Islet precursor cell (in vitro differentiated cells): ENCODE measurements at places on chromosomes 1 and 21.

GRCh38 chr1:160489513-160490261 lies 33.4 kb downstream of the SLAMF6 start:
- DNase-seq = no peak

- DNase-seq = no peak
Observed at GRCh38 chr1:3014443-3015268, 6.6 kb upstream of the ACTRT2 start.

DNA sequence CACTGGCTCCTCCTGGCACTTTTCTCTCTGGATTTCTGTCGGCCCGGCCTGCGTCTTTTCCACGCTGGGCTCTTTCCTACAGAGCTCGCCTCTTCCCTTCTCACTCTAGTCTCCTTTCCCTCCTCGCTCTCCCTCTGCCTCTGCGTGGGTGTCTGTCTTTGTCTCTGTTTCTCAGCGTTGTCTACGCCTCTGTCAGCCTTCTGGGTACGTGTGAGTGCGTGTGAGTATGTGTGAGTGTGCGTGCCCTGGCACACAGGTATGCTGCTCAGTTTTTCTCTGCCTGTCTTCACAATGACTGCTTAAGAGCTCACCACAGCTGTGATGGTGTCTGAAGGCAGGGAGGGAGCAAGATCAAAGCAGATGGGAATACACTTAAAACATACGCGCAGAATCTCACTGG lies 77.7 kb downstream of the KIRREL1 start:
- no peak for DNase-seq

DNA sequence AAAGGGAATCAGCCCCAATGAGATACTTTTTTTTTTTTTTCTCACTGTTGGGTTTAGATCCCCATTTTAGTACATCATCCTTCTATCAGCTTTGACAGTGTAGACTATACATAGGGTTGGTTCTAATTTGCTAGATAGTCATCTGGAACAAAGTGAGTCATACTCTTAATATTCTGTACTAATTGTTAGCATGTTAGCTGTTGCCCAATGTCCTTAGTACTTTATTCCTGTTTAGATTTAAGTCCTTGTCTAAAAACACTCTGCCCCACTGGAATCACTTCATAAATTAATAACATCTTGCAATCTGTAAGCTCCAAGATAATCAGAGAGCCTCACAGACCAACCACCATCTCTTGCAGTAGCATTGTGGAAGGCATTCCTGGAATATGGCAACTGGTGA lies 209.8 kb upstream of the KIAA0040 start:
- no peak for DNase-seq

DNA sequence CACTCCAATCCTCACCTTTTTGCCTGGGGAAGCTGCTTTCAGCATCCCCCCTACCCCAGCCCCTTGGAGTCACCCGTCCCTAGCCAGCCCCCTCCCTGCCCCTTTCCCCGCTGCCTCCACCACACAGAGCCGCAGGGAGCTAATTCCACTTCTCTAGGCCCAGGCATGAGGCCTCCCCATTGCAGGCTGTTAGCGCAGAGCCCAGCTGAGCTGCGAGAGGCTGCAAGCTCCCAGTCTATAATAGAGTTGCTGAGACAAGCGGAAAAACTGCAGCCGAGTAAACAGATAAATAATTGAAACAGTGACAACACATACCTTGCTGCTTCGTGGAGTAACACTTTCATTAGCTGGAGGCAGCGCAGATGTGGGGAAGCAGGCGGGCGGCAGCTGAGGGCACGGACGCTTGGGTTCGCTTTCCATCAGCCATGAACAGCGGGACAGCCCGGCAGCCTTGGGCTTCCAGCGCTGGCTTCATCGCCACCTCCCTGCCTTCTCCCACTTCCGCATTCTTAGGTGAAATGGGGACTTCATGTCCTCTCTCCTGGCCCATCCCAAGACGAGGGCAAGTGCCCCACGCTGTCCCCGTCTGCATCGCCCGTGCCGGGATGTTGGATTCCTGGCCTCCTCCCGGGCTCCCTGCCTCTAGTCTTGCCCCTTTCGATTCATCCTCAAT lies 183.3 kb downstream of the IGSF21 start:
- no peak for DNase-seq

DNA sequence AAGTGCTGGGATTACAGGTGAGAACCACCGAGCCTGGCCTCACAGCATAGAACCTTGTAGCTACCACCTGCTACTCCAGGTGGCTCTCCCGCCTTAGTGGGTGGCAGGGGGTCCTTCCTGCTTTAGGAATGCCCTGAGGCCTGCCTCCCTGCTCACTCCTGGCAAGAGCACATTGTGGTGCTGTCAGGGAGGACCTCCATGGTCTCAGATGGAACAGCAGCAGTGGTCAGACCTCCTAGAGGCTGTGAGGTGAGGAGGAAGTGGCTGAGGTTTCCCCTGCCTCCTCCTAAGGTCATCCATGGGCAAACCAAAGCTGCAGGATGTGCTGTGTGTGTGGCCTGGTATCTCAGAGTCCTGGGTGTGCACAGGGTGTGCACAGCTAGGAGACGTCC lies 6.7 kb downstream of the SOX13 start:
- peak; percentile 62 for DNase-seq

DNA sequence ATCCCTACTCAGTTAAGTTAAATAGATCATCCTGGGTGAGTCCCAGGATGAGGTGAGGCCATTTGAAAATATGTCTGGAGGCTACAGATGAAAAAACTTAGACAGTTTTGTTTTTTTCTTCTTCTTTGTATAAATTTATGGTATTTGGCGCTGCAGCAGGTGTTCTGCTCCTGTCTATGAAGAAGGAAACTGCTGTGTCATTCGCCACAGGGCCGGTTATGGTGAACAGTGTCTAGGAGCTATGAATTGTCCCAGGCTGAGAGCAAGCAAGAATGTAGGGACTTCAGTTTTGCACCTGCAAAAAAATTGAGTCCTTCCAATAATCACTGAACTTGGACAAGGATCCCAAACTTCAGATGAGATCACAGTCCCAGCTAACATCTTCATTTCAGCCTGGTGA lies 674.3 kb upstream of the RGS18 start:
- no peak for DNase-seq

- no peak for DNase-seq
Observed at GRCh38 chr1:197093226-197093885, 26.3 kb upstream of the F13B start.

GRCh38 chr1:8133190-8133589 lies 107.1 kb upstream of the ERRFI1 start:
- DNase-seq = peak; percentile 63

DNA sequence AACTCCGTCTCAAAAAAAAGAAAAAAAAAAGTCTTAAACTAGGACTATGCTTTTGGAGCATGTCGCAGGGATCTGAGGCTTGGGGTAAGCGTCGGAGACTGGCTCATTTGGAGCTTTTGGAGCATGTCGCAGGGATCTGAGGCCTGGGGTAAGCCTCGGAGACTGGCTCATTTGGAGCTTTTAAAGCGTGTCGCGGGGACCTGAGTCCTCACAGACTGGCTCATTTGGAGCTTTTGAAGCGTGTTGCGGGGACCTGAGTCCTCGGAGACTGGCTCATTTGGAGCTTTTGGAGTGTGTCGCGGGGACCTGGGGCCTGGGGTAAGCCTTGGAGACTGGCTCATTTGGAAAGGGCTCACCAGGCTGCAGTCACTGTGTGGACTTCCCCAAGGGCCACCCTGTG lies 13.6 kb upstream of the TSPEAR start:
- DNase-seq = no peak

DNA sequence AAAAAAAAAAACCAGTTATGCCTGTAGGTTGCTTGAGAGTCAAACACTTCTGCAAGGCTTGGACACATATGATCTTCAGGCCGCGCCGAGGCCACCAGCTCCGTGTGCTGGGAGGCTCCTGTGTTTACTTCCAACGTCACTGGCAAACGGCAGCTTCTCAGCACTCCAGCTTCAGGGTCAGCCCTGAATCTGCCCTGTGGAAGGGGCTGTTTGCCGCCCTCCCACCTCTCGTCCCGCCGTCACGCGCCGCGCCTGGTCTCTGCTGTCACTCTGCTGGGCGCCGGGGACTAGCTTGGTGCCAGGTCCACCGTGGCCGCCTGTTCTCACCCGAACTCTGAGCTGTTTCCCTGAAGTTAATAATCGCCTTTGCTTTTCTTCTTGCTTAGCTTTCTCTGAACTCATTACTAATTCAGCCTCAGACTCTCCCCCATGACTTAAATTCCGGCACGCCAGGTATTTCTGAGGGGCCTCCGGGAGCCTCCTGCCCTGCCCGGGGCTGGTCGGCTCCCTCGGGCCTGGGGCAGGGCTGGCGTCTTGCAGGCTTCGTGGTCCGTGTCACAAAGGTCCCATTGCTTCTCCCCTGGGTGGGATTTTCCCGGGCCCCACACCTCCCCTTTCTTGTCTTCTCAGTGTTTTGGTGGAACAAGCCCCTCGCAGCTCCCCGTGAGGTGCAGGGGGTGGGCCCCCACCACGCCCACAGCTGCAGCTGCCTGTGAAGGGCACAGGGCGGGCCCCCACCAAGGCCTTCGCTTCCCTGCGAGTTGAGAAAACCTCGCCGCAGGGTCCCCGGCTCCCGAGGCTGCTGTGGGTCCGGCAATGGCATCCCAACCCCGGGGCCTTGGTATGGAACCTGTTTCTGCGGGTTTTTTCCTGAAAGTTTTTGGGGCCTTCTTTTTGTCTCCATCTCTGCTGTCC lies 14.6 kb upstream of the C1orf159 start:
- DNase-seq = no peak

GRCh38 chr1:162706003-162706402 lies 73.7 kb downstream of the DDR2 start:
- no peak for DNase-seq

GRCh38 chr1:9044236-9044635 lies 18.0 kb upstream of the SLC2A7 start:
- DNase-seq = no peak

GRCh38 chr1:230085178-230085515 lies 18.1 kb downstream of the GALNT2 start:
- DNase-seq = no peak

DNA sequence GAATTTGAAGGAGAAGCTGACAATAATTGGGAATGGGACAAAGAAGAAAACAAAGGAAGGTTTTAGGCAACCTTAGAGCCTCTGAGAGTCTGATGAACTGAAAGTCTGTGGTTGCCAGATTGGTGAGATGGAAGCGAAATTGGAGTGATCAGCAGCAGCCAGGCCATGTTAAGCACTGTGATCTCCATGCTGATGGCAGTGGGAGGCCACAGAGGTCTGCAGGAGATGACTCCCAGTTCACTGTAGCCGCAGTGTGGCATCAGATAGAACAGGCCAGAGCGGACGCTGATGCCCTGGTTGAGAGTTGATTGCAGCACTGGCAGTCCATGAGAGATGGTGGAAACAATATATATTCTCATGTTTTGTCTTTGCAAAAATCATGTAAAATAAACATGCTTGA lies 137.4 kb upstream of the L1TD1 start:
- no peak for DNase-seq

DNA sequence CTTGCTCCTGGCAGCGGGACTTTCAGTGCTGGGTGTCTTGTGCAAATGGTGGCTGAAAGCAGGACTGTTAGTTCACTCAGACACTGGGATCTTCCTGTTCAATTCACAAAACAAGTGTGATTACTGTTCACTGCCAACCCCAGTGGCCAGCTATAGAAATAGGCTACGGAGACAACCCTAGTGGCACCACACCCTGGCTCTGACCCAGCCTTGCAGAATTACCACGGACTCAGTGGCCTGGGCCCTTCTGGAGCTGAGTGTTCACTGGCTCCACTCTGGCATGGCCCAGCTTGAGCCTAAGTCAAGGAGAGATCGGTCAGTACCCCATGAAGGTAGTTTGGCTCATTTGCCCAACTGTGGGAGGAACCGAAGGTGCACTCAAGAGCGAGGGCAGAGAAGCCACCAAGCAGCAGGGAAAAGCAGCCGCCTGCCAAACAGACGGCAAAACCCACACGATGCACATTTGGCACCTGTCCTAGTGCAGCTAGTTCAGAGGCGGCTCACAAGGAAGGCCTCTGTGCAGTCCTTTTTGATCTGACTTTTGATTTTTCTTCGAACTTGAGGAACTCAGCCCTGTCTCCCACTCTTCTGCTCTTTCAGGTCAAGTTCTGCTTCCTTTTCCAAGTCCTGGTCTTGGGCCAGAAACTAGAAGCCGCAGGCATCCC lies 5.9 kb downstream of the KIAA2013 start:
- no peak for DNase-seq

DNA sequence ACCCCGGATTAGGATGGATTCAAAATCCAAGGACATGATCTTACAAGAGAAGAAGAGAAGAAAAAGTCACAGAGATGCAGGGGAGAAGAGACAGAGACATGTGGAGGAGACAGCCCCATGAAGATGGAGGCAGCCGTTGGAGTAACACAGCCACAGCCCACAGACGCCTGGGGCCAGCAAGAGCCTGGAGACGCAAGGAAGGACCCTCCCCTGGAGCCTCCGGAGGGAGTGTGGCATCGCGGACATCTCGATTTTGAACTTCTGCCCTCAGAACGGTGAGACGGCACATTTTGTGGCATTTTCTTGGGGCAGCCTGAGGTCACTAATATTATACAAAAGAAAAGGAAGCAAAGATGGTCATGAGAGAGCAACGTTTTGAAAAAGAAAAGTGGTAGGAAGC lies 28.8 kb downstream of the ABCG1 start:
- DNase-seq = no peak

- DNase-seq = no peak
Observed at GRCh38 chr1:89602871-89603404, 30.0 kb upstream of the LRRC8C start.

GRCh38 chr1:204495078-204495753 lies 611 bp upstream of the PIK3C2B start:
- DNase-seq = no peak

- peak; percentile 69 for DNase-seq
Observed at GRCh38 chr1:235923466-235924021, 56.8 kb upstream of the LYST start.

- DNase-seq = peak; percentile 37
Observed at GRCh38 chr1:36559061-36559460, 76.3 kb upstream of the CSF3R start.

DNA sequence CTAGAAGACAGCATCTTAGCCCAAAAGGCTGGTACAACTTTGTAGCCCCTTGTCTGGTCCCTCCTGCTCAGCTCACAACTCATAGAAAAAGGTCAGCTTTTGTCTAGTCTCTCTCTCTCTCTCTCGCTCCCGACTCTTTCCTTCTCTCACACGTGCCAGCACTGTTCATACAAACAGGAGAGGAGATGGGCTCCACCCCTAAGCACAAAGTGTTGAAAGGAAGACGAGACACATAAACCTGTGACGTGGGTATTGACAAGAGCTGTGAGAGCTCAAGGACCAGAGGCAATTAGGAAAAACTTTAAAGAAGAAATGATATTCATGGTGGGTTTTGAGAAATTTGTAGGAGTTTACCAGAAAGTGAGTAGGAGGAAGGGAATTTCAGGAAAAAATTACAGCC lies 23.6 kb upstream of the KCNC4 start:
- no peak for DNase-seq

- DNase-seq = no peak
Observed at GRCh38 chr1:83791821-83792437, 207.0 kb downstream of the TTLL7 start.

GRCh38 chr1:22344329-22344630 lies 107.4 kb upstream of the ZBTB40 start:
- DNase-seq = no peak

DNA sequence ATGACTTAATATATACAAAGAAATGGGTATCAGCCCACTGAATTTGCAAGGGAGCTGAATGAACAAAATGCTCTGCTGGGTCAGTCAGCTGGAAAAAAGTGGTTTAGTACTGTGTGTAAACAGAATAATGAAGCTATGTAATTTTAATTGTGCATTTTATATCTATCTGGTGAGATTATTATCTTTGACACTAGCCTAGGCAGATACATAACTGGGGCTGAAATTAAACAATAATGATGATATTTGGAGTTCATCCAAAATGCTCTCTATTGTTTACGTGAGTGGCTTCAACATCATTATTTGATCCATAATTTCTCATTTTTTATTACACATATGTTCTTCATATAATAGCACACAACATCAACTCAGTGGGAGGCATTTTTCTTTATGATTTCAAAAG lies 208.5 kb upstream of the SNX7 start:
- DNase-seq = no peak
